ENCODE measurements at places on chromosomes 5 and 9.

GRCh38 chr9:33161011-33161588 is 6.0 kb downstream of the B4GALT1 start:
- no peak for DNase-seq

DNA sequence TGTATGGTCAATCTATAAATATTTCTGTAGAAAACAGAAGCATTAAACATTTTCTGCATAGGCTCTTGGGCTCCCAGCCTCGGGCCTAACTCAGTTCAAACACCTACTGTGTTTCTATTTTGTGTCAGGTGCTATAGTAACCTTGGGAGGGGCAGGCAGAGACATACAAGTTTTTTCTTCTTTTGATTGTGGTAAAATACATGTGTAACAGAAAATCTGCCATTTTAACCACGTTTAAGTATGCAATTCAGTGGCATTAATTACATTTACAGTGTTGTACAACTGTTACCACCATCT is 40.8 kb upstream of the FOXE1 start:
- no peak for DNase-seq

DNA sequence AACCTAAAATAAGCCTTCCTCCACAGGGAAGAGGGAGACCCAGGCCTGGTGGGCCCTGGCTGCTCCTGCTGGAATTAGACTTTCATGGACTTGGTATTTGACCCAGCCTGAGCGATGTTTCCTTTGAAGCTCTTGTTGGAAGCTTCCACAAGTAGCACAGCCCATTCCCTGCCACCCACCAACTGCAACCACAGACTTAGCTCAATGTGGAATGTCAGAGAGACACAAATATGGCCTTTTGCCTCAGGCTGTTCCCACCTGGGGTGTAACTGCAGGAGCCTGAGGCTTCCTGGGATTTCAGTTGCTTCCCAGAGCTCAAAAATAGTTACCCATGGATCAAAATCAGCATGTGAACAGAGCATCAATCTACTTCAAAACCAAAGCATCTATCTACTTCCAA is 70.3 kb upstream of the LHFPL2 start:
- DNase-seq = no peak

DNA sequence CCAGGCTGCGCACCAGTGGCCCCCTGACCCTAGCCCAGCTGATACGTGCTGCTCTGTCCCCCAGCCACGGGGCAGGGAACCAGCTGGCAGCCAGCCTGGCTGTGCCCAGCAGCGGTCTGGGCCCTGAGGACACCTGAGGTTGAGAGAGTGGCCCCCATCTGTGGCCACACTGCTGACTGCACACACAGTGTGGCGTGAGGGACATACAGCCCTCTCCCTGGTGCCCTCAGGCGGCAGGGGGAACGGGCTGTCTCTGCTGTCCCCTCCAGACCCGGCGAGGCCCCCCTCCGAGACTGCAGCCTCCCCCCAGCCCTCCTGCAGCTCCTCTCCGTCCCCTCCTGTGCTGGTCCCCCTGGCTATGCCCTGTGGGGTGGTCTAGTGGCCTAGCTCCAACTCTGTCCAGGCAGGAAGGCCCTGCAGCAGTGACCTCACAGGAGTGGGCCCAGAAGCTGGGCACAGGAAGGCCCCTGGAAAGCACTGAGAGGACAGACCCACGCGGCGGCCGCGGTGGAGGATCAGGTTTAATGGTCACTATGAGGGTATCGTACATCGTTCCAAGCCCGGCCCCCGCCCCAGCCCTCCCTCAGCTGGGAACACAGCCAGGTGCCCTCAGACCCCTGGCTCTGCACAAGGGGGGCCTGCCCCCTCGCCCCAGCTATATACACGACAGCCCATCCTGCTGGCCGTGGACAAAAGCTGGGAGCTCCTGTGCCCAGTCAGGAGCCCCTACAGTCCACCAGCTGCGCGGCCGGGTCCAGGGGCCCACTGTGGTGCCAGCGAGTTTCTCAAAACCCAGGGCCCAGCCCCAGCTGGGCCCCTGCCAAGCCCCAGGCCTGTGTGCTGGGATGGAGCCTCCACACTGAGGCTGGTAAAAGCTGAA is 6.8 kb upstream of the ENTPD8 start:
- no peak for DNase-seq

DNA sequence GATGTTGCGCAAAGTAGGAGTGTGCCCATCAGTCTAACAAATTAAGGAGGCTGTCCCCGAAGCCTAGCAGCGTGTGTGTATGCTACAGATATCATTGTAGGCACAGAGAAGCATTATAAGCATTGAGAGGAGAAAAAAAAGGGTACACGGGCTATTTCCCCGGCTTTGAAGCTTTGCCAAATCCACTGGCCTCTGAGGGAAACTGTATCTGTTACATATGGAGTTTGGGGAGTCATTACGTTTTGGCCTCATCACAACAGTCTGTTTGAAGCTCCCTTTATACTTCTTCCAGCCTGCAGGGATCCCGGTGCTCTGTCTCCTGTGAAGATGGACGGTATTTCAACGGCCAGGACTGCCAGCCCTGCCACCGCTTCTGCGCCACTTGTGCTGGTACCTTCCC is 205.9 kb downstream of the RFK start:
- no peak for DNase-seq

DNA sequence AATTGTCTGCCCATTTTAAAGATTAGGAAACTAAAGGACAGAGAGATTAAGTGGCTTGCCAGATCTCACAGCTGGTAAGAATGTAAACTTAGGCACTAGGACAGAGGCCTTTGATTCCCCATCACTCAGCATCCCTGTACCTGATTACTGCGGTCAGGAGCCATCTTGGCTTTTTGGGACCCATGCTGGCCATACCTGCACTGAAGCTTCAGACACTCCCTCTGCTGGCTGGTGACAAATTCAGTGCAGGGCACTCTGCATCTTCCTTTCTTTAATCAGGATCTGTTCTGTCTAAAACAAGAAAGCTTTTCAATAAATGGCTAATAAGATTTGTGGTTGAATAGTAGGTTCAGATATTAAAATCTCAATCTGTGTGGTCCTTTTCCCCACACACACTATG is 215.5 kb upstream of the RORB start:
- DNase-seq = no peak

DNA sequence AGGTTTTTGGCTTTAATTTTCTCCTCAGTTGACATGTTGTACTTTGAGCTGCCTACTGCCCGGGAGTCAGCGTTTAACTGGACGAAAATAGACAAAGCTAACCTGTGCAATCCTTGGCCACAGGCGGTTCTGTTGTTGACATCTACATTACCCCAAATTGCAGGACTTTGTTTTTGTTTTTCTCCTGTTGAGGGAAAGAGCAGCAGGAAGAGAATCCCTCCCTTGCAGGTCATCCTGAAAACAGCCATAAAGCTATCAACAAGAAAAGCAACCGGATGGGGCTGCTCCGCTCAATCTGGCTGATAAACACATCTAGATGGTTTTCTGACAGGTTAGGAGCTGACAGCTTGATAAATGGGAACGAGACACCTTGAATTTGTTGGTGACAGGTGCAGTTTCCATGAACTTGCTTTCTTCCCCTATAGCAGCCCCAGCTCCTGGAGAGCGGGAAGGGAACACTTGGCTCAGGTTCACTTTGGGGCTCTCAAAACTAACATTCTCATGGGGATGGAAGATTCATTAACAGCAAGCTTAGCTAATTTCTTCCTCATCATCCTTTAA is 331.5 kb downstream of the SLIT3 start:
- no peak for DNase-seq

DNA sequence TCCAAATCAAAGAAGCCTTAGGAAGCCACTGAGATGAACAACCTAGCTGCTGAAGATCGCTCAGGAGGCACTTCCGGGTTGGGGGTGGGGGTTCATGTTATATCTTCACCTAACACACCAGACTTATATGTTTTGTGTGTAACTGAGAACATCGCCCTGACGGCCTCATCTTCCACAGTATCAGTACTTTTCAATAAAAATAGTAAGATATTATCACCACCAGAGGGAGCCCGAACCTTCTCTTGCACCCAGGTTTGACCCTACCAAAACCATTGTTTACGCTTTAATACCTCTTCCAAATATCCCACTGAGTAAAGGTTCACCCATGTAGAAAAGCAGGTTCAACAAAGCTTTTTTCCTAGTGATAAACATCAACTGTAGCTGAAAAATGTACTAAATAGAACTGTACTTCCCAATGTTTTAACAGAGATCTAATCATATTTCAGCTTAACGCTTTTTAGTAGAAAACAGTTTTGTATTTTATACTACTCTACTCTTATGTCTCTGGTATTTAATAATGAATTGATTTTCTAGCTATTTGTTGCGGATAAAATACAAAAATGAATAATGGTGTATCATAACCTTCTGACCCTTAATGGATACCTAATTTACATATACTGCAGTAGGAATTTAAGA is 244.0 kb downstream of the EPB41L4A start:
- DNase-seq = no peak

GRCh38 chr5:151585970-151586369 is 5.2 kb downstream of the FAT2 start:
- DNase-seq = no peak

DNA sequence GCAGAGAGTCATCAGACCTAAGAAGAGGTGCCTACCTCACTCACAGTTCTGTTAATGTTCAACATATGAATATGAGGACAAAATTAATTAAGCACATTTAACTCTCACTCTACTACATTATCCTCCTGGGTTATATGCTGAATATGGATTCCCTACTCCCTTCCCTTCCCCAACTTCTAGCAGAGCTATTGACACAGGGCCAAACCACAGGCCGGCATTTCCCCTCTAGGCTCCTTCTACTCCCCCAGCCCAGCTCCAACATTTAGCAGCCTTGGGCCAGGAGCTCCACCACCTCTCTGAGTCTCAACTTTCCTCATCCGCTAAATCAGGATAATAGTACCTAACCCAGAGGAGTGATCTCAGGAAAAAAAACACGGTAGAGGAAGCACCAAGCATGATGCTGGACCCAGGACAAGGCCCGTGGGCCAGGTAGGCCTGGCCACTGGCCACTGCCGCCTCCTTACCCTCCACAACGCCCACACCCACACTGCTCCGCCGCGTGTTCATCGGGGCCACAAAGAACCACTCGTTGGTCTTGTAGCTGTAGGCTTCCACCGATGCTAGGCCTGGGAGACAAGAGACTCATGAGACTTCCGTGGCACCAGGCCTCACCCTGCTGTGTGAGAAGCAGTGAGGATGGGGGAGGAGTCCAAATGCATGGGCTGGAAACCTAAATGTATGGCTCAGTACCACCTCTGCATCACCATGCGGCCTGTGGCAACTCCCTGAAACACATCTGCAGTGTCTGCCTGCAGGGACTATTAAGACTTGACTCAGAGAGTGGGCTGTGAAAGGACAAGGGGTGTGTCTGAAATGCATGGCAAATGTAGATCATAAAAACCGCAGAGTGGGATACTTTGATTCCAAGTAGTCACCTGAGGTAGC is 98.8 kb downstream of the KLHL3 start:
- no peak for DNase-seq

DNA sequence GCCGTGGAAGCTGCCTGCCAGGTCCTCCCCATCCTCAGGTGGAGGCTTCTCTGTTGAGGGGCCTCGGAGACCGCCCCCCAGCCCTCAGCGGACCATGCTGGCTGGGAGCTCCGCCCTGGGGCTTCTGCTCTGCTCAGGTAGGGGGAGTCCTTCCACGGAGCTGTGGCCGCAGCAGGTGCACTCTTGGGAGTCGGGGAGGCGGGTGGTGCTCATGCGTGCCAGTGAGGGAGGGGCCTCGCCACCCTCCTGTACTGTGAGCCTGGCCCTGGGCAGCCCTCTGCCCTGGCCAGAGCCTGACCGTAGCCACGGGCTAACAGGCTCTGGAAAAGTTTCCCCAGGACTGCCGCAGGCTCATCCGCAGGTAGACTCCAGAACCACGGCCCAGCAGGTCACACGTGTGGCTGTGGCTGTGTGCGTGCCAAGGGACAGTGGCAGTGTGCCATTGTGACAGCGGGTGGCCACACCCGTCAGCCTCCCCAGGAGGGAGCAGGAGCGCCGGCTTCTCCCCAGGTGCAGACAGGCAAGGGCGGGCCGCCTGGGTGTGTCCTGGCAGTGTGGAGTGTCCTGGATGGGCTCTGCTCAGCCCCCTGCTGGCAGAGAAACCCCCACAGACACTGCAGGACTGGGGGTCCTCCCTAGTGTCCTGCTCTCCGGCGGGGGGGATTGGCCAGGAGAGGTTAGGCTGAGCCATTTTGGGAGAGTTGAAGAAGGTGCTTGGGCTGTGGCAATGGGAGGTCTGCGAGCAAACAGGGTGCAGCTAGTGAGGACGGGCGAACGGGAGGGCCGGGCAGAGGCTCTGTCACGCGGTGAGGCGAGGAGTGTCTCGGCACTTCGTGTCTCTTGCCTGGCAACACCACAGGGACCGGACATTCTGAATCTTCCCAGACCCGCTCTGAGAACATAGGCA is 29.5 kb downstream of the TPPP start:
- DNase-seq = no peak

GRCh38 chr5:65013166-65013565 is 244.4 kb downstream of the CWC27 start:
- DNase-seq = no peak

GRCh38 chr5:150765799-150766169 is 7.0 kb upstream of the DCTN4 start:
- no peak for DNase-seq

DNA sequence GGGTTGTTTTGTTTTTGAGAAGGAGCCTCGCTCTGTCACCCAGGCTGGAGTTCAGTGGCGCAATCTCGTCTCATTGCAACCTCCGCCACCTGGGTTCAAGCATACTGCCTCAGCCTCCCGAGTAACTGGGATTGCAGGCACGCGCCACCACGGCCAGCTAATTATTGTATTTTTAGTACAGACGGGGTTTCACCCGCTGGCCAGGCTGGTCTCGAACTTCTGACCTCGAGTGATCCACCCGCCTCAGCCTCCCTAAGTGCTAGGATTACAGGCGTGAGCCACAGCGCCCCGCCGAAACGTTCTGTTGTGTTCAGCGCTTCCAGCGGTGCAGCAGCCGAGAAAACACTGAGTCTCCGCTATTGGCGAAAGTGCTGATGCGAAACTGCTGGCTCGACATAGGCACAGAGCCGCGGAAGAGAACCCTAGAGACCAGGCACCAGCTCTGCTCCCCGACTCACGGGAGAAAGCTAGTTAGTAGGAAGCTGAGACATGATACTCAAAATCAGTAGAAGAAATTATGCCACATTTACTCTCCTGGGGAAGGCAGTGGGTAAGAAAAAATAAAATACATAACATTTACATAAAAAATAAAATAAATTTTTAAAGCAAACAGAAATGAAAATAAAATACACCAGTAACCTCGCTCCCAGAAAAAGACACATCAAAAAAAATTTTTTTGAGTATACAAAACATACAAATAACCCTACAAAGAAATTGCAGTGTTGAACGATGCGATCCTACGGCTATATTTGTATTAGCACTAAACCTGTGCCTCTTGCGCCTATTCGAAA is 31.6 kb downstream of the ANXA2R start:
- DNase-seq = peak; percentile 74

- DNase-seq = no peak
Observed at GRCh38 chr9:8241201-8241600, 441.6 kb upstream of the DMAC1 start.

- no peak for DNase-seq
Observed at GRCh38 chr5:151895660-151896030, 29.0 kb downstream of the GLRA1 start.

Measured in dorsolateral prefrontal cortex (tissue), 122 donors.